Gastroesophageal sphincter (tissue), 4 donors: ENCODE measurements at places on chromosomes 13 and 19.

DNA sequence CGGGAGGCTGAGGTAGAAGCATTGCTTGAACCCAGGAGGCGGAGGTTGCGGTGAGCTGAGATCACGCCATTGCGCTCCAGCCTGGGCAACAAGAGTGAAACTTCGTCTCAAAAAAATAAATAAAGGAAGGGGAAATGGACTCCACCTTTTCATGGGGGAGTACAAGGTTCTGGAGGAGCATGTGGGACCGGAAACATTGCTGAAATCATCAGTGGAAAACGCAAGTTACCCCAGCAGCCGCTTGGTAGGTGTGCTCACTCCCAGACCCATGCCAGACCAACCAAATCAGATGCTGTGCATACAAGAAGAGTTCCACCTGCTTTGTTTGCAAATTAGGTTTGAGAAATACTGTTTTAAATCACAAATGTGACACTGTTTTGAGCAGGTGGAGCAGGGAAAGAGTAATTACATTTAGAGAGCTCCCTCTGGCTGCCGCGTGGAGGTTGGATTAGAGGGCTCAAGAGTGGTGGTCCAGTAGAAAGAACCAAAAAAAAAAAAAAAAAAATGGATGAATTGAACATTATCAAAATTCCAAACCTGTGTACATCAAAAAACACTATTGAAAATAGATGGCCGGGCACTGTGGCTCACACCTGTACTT is 4.9 kb downstream of the ERICH4 start:
- ATAC-seq = no peak

DNA sequence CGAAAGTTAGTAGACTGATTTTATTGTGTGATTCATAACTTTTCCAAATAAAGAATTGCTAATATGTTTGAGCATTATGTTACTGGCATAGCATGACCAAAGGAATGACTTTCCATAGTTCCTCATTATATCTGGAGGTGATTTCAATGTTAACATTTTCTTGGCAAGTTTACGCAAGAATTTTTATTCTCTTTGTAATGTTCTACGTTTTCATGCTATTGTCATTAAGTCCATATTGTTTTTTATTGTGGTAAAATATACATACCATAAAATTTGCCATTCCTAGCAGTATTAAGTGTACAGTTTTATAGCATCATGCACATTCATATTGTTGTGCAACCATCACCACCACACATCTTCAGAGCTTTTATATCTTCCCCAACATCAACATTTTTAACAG is 14.8 kb downstream of the KCTD12 start:
- no peak for ATAC-seq

DNA sequence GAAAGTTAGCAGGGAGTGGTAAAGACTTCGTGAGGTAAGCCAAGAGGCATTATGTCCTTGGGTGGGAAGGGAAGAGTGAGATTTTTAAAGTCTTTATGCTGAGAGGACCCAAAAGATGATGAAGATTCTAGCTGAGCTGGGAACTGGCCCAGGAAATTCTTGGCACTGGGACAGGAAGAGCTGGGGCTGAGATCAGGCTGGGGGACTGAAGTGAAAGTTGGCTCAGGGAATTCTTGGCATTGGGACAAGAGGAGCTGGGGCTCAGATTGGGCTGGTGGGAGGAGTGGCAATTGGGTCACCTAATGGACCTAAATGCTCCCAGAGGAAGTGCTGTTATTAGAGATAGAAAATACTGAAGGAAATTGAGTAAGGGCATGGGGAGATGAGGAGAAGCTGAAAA is 8.8 kb downstream of the SCEL start:
- peak; percentile 82 for ATAC-seq

DNA sequence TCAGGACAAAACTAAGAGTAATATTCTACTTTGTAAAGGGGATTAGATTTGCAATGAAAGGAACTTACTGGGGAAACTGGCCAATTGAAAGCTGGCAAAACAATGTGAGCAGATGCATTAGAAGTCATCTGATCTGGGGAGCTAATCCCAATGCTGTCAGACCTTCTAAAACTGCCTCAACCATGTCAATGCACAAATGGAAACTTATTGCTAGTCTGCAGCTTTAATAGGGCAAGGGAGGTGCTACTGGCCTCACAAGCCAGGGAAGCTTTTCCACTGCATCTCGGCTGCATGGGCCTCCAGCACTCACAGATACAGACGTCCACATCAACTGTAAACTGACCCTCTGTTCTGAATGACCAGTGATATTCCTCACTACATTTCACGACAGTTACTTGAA is 154.2 kb downstream of the LHFPL6 start:
- ATAC-seq = no peak

- ATAC-seq = no peak
Observed at GRCh38 chr19:28422791-28423650, 789.9 kb downstream of the UQCRFS1 start.

DNA sequence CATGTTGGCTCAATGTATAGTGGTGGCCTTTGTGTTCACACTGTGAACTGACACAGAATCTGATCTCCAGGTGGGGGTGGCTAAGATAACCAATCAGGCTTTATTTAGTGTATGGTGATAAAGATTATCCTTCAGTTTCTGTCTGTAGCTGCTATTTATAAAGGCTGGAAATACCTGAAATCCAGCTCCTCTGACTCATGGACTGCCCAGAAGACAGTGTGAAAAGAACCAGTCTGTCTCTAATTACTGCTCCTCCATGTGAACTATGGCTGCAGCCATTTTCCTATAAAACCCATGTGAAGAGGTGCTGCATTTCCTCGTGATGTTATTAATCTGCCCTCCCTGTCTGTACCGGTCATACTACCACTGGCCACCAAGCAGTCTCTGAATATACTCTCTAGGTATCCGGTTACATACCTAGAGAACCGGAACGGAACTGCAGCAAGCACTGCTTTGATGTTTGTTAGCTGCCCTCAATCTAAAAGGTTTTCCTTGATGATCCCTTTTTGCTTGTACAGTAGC is 238.0 kb downstream of the LHFPL6 start:
- ATAC-seq = peak; percentile 32

- no peak for ATAC-seq
Observed at GRCh38 chr19:34818270-34818669, 45.3 kb upstream of the ZNF599 start.

- no peak for ATAC-seq
Observed at GRCh38 chr13:48738311-48738710, 84.6 kb downstream of the CYSLTR2 start.

- ATAC-seq = no peak
Observed at GRCh38 chr13:45132369-45133064, 12.2 kb downstream of the GTF2F2 start.

GRCh38 chr13:22497991-22498780 is 682.6 kb upstream of the SGCG start:
- no peak for ATAC-seq

DNA sequence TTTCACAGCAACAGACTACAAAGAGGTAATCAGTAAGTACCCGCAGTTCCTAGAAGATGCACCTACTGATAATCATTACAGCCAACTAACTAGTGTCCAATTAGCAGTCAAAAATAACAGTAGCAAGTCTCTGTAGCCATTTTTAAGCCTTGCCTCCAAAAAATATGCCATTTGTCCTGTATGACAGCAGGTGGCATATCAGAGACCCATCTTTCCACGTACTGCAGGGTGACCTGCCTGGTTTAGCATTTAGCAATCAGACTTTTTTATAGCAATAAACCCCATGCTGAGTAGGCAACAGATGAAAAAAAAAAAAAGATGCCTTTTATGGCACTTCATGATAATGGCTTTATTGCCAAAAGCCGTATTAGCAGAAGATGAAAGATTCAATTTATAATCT is 155.3 kb upstream of the LSM14A start:
- no peak for ATAC-seq

- no peak for ATAC-seq
Observed at GRCh38 chr19:31261603-31262212, 87.5 kb downstream of the TSHZ3 start.
